Activated naive CD8-positive, alpha-beta T cell treated with anti-CD3 and anti-CD28 coated beads, Interleukin-2, amount 50 U/mL, for 24 hours (primary cell): ENCODE measurements at places on chromosomes 12 and 14.
A peak's percentile ranks its signal among the peaks of the same experiment; 100 is the strongest.

- DNase-seq, result no peak
Measured at GRCh38 chr12:129877411-129877810, 26.4 kb downstream of the TMEM132D start.

DNA sequence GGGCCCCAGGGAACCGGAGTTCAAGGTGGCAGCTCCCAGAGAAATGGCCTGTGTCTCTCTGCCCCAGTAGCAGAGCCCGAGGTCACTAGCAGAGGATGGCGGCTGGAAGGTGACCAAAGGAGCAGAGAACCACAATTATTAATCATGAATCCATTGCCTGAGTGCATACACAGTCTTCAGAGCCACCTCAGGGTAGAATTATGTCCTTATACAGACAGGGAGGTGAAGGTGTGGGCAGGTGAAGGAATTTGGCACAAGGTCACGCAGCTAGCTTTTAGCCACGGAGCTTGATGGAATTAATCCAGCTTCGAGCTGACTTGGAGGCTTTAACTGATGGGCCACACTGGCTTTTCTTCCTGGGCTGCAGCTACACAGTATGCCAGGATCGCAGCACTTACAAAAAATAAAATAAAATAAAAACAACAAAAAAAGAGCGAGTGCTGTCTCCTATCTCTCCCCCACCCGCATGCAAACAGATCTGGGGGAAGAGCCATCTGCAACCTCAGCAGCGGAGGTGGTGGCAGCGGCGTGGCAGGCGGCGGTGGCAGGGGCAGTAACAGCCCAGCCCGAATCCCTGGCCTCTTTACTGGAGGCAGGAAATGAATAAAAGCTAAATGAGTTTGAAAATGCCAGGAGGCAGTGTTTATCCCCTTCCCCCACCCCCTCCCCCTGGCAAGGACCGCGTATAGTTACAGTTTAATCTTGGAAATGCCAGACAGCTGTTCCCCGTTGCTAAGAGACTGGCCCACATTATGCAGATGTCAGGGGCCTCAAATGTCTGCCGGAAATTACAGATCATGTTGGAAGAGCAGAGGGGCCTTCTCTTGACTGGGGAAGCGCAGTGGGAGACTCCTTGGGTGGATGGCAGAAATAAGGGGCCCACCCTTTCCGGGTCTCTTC is 93.5 kb downstream of the LRRC74A start:
- DNase-seq, result peak; percentile 60

GRCh38 chr14:103693515-103693914 is 21.7 kb downstream of the XRCC3 start:
- DNase-seq, result no peak

DNA sequence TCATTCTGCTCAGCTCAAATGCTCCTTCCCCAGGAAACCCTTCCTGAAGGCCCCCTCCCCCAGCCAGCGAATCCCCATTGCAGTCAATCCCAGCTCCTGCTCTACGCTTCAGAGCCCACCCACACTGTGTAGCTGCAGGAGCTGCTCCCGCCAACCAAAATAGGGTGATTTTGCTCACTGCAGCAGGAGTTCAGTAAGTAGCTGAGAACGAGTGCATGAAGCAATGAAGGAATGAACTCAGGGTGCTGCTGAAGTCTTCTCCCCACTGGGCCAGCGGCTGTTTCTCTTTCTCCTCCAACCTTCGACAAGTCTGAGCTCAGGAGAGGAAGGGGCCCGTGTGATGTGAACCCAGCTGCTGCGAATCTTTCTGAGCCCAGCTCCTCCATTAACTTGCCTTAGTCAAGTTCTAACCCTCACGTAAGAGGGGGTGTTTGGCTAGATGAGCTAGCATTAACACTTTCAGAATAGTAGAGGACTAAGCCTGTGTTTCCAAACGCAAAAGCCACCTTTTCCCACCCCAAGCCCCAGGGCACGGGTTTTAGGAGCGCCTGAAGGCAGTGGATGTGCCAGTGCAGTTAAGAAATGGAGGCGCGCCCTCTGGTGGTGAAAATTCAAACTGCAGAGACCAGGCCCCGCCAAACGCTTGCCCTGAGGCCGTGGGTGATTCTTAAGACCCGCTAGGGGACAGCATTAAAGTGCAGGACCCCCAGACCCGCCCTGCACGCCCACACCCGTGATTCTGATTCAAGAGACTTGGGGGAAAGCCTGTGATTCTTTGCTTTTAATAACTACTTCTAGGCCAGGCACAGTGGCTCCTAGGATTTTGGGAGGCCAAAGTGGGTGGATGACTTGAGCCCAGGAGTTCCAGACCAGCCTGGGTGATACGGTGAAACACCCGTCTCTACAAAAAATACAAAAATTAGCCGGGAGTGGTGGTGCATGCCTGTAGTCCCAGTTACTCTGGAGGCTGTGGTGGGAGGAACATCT is 11.9 kb upstream of the SERPINA4 start:
- DNase-seq, result peak; percentile 69

- peak; percentile 61 for DNase-seq
Measured at GRCh38 chr12:6871052-6871957, 1.8 kb downstream of the SPSB2 start.

- DNase-seq, result no peak
Measured at GRCh38 chr14:61644175-61644574, 51.1 kb upstream of the HIF1A start.

DNA sequence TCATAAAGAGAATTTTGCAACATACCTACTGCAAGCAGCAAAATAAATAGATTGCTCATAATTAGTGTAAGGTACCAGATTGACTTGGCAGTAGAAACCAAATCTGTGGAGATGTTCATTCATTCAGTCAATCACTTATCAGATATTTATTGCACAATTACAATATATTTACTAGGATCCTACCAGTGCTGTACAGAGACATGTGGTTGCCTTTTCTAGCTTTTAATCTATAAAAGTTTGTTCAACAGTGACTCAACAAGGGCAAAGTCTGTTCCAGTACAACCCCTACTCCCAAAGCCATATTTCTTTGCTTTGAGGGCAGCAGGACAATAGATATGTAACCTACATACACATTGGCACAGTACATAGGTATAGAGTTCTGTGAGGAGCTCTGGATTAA is 27.3 kb downstream of the ABCD2 start:
- no peak for DNase-seq

DNA sequence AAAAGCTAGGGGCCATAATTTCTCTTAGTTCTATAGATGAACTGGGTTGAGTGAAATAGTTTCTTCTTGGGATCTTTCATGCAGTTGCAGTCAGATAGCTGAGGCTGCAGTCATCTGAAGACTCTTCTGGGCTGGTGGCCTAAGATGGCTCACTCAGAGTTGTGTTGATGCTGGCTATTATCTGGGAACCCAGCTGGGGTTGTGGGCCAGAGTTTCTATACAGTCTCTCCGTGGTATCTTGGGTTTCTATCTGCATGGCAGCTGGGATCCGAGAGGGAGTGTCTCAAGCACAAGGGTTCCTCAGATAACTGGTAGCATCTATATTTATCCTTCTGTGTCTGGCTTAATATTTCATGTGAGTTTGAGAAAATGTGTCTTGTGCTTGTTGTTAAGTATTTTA is 21.1 kb downstream of the AVPR1A start:
- no peak for DNase-seq

DNA sequence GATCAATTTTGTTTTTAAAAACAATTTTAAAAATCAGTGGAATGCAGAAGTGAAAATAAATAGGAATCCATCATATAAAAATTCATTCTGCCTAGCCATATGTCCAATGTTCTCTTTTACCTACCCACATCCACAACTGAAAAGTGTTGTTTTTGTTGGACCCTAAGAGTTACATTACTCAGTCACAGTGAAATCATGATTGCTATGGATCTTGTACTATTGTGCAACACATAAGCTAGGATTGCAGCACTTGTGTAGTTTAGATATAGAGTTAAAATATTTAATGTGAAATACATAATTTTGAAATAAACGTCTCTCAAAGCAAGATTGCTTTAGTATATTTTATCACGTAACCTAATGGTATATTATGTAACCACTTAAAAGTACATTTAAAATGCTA is 213.3 kb upstream of the CLEC14A start:
- no peak for DNase-seq

- DNase-seq, result no peak
Measured at GRCh38 chr14:22218728-22219127, 370.3 kb downstream of the DAD1 start.

GRCh38 chr14:94449930-94450329 is 2.7 kb downstream of the SERPINA11 start:
- no peak for DNase-seq

- peak; percentile 90 for DNase-seq
Measured at GRCh38 chr14:89276424-89276975, 140.5 kb downstream of the FOXN3 start.

DNA sequence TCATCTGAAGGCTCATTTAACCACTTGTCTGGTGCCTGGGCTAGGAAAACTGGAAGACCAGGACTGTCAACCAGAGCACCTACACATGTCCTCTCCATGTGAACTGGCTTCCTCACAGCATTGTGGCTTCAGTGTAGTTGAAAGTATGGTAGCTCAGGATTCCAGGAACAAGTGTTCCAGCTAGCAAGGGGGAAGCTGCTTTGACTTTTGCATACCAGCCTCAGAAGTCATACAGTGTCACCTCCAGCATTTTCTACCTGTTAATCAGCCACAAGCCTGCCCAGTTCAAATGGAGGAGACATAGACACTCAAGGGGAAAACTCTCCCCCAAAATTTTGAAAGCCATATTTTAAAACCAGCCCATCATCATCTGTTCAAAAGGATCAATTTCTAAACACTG is 212.8 kb upstream of the CAND1 start:
- DNase-seq, result no peak

- DNase-seq, result no peak
Measured at GRCh38 chr14:50198499-50198898, 32.9 kb downstream of the SOS2 start.

GRCh38 chr12:67991158-67991557 is 1.9 kb downstream of the IFNG-AS1 start:
- peak; percentile 43 for DNase-seq

- DNase-seq, result no peak
Measured at GRCh38 chr14:64766430-64767151, 62.4 kb downstream of the PLEKHG3 start.

DNA sequence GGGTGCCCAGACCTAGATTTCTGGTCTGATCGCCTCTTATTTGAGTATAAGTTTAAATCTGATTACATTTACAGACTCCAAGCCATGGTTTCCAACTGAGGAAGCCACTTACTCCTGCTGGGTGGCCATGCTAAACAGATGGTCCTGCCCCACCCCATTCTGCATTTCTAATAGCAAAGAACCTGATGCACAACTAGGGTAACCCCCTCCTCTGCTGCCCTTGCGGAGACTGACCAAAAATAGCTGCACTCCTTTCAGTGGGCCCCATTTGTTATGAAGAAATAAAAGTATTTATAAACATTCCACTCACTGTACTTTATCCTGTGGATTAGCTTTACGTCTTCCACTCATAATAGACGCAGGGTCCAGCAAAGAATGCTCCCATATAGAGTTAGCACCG is 6.8 kb downstream of the GIT2 start:
- DNase-seq, result no peak

- DNase-seq, result no peak
Measured at GRCh38 chr12:107948391-107948945, 174.0 kb downstream of the ASCL4 start.

- no peak for DNase-seq
Measured at GRCh38 chr12:3355378-3355900, 135.6 kb upstream of the PRMT8 start.

GRCh38 chr12:120292661-120293531 is at the start of gene RNU4-1:
Gene RNU4-1, minus strand, starts transcription at chr12:120293237.
- peak; percentile 76 for DNase-seq

- no peak for DNase-seq
Measured at GRCh38 chr12:92300777-92301176, 155.1 kb upstream of the BTG1 start.

GRCh38 chr12:108298761-108299275 is 40.3 kb downstream of the CMKLR1 start:
- no peak for DNase-seq

DNA sequence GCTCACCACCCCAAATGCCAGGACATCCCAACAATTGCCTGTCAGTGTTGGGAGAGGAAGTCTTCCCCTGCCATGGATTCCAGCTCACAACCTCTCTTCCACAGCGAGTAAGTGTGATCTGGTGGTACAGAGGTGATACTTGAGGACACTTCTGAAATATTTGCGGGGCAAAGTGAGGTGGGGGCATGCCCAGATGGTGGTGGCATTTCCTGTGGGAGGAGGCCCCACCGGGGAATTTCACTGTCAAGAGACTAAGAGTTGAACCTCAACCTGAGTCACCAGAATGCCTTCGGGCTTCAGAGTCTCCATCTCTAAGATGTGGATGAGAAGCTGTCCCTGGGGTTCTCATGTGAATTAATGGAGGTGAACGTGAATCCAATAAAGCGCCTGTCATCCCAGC is 122.3 kb upstream of the RFLNA start:
- no peak for DNase-seq

GRCh38 chr12:53171725-53172329 is 8.7 kb upstream of the ZNF740 start:
- DNase-seq, result no peak

- DNase-seq, result no peak
Measured at GRCh38 chr12:122003651-122004611, 17.8 kb upstream of the BCL7A start.

- no peak for DNase-seq
Measured at GRCh38 chr12:120132054-120132836, 15.7 kb upstream of the RAB35 start.

DNA sequence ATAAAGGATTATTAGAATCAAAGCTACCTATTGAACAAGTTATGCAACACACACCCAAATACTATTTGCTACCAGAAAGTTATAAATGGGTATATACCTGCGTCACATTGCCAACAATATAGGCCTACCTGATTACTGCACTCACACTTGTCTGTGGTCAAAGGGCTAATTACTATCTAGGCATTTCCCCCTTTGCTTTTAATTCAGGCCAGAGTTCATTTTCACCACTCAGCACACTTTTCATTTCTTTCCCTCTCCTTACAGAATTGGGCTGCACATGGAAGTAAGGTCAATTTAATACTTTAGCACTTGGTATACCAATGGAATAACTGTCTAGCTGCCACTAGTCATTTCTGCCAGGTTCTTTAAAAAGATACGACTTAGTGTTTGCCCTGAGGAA is 1.7 kb downstream of the SOS2 start:
- no peak for DNase-seq

- no peak for DNase-seq
Measured at GRCh38 chr12:66387117-66387516, 84.8 kb downstream of the HELB start.

DNA sequence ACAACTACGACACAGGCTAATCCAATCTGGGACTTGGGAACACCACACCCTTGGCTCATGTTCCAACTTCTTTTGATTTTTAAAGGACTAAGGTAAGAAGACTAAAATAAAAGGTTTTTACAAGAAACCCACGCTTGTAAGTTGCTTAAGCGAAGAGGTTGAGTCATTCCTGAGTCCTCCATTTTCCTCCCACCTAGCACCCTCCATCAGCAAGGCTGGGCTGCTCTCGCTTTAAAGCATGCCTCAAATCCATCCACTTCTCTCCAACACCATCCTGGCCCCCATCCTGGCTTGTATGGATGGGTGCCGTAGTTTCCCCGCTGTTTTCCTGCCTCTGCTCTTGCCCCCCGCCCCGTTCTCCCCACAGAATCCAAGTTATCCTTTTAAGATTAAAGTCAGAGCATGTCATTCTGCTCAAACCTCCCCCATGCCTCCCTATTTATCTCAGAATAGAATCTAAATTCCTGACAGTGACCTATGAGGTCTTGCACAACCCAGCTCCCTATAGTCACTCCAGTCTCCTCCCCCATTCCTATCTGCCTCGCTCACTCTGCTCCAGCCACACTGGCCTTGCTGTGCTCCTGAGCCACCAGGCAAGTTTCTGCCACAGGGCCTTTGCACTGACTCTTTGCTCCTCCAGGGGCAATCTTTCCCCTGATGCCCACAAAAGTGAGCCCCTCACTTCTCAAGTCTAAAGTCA is 34.5 kb downstream of the SCARB1 start:
- no peak for DNase-seq
